ENCODE measurements at places on chromosomes 11 and 22.

- no peak for DNase-seq
Measured at GRCh38 chr11:93493252-93493897, 49.8 kb downstream of the SMCO4 start.

- DNase-seq: no peak
Measured at GRCh38 chr11:125768336-125769046, 10.1 kb downstream of the PATE2 start.

DNA sequence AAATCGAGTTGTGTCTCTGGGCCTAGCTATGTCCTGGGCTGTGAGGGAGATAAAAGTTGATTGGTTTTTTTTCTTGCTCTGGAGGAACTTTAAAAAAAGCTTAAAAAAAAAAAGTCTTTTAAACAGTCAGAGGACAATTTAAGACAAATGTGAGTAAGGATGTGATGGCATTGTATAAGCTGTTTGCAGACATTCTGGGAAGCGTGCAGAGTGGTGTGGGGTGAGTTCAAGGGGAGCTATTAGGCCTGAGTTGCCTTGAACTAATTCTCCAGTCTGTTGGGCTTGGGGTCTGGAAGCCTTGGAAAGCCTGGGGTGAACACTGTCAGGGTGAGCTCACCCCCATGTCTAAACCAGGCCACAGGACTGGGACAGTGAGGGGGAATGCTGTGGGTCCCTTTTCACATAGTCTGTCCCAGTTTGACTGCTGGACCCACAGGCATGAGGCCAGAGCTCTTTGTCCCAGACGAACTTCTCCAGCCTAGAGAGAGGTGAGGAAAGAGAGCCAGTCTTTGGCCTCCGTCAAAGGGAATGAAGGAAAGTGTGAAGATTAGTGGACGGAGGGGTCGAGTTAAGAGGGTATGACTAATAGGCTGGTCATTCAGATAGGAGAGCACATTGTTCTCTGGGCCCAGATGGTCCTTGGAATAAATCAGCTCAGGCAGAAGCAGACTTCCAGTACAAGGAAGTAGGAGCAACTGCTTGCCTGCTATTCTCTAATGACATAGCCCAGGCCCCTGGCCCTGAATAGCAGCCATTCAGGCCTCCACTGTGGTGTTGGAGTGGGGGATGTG lies 76.4 kb upstream of the NNMT start:
- DNase-seq: no peak

DNA sequence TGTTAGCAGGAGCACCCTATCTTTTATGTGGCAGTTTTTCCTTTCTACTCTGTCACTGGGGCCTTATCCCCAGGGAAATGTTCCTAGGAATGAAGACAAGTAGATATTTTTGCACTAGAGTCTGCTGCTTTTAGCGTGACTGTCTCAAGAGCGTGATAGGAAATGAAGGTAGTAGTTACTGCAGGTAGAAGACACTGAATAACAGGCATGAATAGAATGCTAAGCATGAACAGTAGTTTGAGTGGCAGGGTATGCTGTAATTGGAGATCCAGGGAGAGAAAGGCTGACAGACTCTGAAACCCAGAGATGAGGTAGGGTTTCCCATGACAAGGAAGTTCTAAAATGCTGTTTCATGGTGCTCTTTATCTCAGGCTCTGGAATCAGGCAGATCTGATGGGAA lies 475.1 kb downstream of the NELL1 start:
- DNase-seq: no peak

DNA sequence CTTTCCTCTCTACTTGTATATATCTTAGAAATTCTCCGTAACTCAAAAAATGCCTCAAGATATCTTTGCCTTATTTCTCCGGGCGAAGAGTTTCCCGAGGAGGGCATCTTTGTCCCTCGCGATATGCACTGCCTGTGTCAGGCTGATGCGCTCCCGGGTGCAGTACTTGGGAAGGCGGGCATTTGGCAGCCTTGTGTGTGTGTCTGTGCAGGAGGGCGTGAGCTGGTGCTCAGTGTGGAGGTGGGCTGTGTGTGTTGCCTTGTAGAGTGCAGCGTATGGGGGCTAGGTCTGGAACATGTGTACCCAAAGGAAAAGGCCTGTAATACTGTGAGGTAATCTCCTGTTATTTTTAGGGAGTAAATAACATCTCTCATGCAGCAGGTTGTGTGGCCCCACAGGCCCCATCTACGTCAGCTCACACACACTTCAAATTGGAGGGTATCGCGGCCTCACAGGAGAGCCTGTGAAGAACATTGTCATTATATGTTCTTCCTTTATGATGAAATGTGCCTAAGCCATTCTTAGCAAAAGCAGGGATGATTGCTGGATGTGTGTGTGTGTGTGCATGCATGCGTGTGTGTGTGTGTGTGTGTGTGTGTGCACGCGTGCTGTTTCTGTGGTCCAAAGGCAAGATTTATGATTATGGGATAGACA lies 77.5 kb downstream of the KCNJ1 start:
- DNase-seq: no peak

DNA sequence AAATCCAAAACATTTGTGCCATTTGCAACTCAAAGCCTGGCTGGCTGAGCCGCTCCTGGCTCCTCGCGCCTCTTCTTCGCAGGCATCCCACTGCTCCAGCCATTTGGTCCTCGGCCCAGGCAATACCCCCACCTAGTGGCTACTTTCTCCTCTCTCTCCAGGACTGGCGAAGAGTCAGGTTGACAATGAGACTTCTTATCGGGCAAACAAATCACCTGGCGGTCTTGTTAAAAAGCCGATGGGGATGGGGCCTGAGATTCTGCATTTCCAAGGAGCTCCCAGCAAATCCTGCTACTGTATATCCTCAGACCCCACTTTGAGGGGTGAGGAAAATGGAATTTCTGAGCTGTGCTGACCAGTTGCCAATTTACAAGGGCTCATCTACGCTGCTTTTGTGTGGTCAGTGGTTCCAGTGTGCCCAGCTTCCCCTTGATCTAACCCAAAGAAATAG lies 89.0 kb downstream of the ISX start:
- DNase-seq: no peak

GRCh38 chr22:33104147-33104854 lies 46.1 kb upstream of the SYN3 start:
- DNase-seq: no peak

GRCh38 chr11:16526947-16527346 lies 170.6 kb upstream of the SOX6 start:
- no peak for DNase-seq

GRCh38 chr11:124640666-124641065 lies 18.0 kb downstream of the TBRG1 start:
- no peak for DNase-seq

- no peak for DNase-seq
Measured at GRCh38 chr11:18054511-18055103, 8.5 kb upstream of the TPH1 start.

DNA sequence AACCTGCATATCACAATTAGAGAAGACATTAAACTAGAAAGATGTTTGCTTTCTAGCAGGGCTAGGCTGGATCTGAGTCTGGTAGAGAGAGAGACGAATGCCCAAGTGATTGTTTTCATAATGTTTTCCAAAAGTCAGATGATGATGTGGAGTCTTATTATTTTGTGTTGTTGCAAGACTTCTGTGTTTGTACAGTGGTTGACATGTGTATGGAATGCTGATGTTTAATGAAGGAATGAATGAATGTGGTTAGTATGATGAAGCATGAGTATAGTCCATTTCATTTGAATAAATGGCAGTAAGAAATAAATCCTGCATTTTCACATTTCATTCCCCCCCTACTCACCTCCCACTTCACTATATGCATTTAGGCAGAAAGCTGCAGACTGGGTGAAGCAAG lies 69.6 kb downstream of the PPP2R1B start:
- DNase-seq: no peak

GRCh38 chr11:64764753-64765152 lies 5.0 kb upstream of the PYGM start:
- no peak for DNase-seq

- no peak for DNase-seq
Measured at GRCh38 chr11:115134926-115135325, 369.3 kb downstream of the CADM1 start.

GRCh38 chr22:23193196-23193827 lies 13.0 kb downstream of the BCR start:
- no peak for DNase-seq

GRCh38 chr22:43129426-43130425 lies 13.5 kb downstream of the MCAT start:
- DNase-seq: no peak

DNA sequence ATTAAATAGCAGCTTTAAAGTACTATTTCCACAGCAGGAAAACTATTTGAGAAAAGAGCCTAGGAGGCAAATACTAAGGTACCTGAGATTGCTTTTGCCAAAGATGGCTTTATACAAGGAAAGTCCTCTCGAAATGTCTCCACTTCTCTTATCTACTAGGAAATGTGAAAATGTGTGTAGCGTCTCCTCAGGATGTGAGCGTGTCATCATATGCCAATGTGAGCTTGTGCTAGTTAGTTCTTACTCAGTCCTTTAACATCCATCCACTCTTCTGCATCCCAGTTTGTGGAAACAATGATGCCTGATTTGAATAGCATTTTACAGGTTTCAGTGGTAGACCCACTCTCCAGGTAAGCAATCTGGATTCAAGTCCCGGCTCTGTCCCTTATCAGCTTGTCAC lies 421.0 kb downstream of the DYNC2H1 start:
- no peak for DNase-seq

- no peak for DNase-seq
Measured at GRCh38 chr11:56474729-56475235, 1.6 kb upstream of the OR5M3 start.

DNA sequence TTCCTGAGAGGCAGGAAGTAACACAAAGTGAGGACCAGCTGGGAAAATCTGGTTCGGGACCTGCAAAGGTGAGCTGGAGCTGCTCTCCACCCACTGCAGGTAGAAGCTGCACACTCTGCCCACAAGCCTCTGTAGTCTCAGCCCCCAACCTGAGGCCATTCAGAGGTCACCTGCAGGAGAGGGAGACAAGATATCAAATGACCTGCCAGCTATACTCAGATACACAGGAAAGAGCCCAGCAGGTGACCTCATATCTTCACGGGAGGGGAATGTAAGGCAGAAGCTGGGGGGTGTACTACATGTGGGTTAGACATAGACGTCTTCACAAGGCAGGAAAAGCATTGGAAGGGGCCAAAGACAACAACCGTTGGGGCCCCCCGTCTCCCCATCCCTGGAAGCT lies 86.1 kb downstream of the APIP start:
- DNase-seq: no peak

DNA sequence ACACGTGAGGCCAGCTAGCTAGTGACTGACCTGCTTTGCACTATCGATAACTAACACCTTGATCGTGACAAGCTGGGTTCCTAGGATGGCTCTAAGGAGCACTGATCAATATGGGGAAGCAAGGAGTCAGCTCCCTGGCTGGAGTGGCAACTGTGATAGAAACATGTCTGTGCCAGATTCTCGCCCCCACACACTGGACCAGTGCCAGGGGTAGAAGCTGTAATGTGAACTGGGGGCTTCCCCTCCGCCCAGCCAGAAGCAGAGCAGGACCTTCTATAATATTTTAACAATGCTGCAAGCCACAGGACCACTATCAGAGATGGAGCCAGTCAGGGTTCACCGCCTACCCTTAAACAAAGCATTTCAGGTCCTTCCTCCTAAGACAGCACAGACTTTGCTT lies 96.5 kb downstream of the DSCAML1 start:
- DNase-seq: no peak

Data from CD4-positive, alpha-beta T cell treated with Interleukin-2 at 100 ng/mL for 4 hours (primary cell).